ENCODE measurements at places on chromosomes 1 and 21.

DNA sequence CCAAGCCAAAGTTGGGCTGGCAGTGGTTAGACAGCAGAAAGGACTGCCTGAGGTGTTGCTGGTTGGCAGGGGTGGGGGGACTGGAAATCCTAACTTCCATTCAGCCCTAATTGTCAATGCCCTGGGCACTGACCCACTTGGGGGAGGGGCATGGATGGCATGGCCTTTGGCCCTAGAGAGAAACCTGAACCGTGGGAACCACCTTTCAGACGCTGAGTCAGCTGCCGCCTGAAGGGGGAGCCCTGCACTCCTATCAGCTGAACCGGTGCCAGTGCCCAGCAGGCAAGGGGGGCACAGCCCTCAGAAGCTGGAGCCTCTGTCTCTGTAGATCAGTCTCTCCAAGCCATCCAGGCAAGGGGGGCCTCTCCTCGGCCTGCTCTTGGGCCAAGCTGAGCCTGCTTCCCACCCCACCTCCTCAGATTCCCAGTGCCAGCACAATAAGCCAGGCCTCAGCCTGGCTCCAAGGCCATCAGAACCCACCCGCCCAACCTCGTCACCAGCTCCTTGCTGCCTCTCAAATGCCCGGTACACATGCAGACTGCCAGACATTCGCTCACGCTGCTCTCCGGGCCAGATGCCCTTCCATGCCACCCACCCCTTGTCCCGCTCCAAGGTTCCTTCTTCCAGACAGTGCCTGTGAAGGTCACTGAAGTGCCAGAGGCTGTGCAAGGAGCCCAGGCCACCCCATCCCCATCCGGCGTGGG, 11.6 kb downstream of the TINAGL1 start:
- no peak for DNase-seq

GRCh38 chr1:181189691-181190363, 101.3 kb downstream of the IER5 start:
- peak; percentile 69 for DNase-seq

DNA sequence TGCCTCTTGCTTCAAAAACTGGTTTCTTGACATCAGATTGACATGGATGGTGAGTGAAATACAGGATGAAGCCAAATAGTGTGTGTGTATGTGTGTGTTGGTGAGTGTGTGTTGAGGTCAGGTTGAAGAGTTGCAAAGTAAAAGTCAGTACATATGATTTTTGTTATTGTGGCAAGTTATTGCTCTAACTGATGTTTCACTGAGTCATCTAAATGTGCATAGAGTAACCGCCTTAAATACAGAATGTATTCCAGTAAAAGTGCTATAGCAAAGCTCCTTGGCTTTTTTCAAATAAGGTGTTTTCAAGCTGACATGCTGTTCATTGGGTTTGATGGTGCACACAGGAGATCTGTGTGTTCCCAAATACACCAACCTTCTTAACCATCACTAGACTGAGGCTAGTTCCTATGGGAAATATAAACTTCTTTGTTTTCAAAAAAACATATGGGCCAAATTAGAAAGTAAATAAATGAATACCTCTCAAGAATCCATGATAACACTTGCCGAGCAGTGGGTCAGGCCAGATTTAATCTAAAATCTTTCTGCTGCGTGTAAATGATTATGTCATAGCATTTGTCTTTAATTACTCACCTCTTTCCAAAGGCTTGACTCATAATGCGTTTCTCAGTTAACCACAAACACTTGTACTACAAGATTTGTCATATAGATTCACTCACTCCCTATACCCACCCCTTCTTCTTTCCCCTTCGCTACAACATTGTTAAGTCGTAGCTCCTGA, 151.1 kb downstream of the LYPLAL1 start:
- no peak for DNase-seq

DNA sequence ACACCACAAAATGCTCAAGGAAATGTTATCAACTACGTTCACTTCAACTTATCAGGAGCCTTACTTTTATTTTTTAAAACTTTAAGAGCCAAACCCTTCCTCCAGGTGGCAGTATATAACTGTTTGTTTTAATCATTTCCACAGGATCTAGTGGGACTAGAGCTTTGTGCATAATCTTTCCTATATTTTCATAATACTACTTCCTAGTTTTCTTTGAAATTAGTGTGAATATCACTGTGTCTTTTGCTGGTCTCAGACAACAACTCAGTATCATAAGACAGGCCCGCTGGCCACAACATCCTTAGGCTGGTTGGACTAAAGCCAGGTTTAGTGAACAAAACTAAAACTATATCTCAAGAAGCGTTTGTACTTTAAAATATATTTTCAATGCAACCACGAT, 145.5 kb downstream of the TIAM1 start:
- DNase-seq = no peak

GRCh38 chr1:53468374-53468773, 9.2 kb downstream of the DMRTB1 start:
- no peak for DNase-seq

DNA sequence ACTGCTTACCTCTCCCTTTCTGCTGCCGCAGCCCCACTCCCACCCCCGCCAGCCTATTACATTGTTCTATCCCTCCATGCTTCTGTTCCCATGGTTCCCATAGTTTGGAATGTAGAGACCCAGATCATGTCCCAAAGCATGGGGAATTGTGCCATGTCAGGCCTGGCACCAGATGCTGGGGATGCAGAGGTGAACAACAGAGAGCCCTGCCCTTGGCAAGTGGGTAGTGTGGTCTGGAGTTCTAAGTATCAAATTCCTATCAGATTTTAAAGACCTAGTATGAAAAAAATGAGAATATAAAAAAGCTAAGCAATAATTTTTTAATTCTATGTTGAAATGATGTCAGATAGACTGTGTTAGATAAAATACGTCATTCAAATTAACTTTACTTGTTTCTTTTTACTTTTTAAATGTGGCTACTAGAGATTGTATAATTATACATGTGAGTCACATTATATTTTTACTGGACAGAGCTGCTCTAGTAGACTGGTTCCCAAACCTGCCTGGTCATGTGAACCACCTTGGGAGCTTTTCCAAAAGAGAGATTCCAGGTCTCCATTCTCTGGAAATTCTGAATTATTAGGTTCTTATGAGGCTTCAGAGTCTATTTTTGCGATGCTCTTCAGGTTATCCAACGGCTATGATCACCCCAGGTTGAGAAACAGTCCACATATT, 113.0 kb upstream of the DAB1 start:
- DNase-seq = no peak

GRCh38 chr1:29382851-29383745, 146.8 kb downstream of the PTPRU start:
- no peak for DNase-seq

GRCh38 chr1:244709076-244709475, 56.1 kb downstream of the DESI2 start:
- no peak for DNase-seq

DNA sequence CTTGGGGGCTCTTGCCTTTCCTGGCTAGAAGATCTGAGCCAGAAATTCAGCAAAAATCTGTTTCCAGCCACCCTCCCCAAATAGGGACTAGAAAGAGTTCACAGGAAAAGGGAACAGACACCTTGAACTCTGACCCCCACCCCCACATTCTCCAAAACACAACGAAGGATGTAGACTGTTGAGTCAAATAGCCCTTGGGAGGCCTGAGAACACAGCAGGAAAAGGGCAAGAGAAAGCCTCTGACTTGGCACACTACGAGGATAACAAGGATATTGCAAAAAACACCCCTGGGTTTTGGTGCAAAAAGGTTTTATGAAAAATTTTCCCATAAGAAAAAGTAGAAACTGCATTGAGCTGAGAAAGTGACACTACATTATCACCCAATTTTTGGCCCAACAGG, 1.9 kb upstream of the YRDC start:
- DNase-seq = no peak

GRCh38 chr1:7613851-7614205, 157.3 kb upstream of the VAMP3 start:
- DNase-seq = no peak

DNA sequence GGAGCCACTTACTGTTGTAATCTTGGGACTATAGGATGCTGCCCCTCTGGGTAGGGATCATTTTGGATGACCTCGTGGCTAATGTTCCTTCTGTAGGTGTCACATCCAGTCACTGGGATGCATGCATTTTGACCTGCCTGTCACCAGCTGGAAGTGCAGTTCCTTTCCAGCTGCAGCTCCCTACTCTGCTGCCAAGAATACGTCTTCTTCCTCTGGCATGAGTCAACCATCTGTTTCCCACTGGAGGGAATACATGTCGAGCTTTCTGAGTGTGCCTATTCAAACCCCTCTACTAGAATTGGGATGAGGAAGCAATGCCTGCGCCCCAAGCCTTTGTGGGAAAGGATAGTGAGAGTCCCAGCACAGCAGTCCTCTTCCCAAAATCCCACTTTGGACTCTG, 415.5 kb upstream of the ADAMTS5 start:
- no peak for DNase-seq

GRCh38 chr1:89590341-89591080, 42.4 kb upstream of the LRRC8C start:
- DNase-seq = no peak

- DNase-seq = no peak
Observed at GRCh38 chr1:173330149-173330951, 123.2 kb upstream of the TNFSF4 start.

DNA sequence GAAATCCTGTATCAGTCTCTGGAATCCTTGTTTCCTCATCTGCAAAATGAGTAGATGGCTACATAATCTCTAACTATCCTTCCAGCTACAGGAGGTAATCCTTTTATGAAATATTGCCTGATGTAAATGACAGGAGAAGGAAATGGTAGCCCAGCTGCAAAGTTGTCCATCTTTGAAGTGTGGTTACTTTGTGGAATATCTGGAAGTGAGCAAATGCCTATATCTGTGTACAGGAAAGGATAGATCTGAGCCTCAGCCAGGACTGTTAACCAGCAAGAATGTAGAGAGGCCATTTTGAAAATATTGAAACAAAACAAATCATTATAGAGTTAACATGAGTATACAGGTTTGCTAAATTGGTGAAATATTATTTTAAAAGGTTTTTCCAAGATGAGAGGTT, 74.8 kb upstream of the BMP8A start:
- DNase-seq = no peak

- DNase-seq = no peak
Observed at GRCh38 chr1:147879911-147880310, 22.7 kb upstream of the GJA8 start.

DNA sequence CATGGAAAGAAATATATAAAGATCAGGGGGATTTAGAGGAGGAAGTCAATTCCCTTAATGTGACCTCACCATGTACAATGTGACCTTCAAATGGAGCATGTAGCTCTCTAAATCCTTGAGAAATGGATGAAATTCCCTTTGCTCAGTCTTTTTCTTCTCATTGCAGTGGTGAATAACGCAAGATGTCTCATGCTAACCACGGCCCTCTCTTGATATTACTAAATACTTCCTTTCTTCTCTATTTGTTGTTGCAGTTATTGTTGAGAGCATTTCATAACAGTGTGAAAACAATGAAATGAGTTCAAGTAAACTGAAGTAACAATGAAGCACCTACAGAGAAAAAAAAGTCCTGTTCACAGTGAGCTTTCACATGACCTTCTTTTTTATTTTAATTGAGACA, 55.6 kb downstream of the ZNF281 start:
- no peak for DNase-seq

GRCh38 chr1:27099587-27100334, 55.2 kb downstream of the SLC9A1 start:
- no peak for DNase-seq

DNA sequence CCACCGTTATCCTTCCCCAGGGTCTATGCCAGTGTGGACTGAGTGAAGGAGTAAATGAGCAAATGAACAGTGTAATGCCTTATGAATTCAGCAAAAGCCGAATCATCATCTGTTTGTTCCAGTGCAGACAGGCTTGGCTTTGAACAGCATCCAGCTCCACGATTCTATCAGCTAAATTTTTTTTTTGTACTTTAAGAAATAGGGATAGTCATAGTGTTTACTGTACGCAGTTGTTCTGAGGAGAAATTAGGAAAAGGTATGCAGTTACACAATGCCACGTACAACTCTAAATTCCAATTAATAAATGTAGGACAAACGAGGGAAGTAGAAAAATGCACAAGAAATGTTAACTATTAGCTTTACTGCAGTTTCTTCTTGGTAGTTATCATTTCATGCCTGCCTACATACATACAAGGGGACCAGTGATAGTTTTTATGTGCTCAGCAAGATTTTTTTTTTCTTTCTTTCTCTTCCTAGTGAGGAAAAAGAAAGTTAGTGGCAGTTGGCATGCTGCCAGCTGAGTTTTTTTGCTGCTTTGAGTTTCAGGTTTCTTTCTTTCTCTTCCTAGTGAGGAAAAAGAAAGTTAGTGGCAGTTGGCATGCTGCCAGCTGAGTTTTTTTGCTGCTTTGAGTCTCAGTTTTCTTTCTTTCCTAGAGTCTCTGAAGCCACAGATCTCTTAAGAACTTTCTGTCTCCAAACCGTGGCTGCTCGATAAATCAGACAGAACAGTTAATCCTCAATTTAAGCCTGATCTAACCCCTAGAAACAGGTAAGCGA, at the start of gene IFI44L:
Gene IFI44L, plus strand, starts transcription at position 646 of the 777 bp plus-strand sequence. CDS start 7,468 bp downstream, outside the sequence.
- peak; percentile 79 for DNase-seq

GRCh38 chr1:17831597-17831996, 76.5 kb downstream of the ACTL8 start:
- DNase-seq = no peak

DNA sequence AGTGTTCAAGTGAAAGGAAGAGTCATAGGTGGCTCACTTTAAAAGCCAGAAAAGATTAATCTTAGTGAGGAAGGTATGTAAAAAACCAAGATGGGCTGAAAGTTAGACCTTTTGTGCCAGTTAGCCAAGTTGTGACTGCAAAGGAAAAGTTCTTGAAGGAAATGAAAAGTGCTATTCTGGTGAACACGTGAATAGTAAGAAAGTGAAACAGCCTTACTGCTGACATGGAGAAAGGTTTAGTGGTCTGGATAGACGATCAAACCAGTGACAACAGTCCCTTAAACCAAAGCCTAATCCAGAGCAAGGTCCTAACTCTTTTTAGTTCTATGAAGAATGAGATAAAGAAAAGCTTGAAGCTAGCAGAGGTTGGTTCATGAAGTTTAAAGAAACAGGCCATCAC, 106.4 kb downstream of the CTH start:
- no peak for DNase-seq

All from activated CD4-positive, alpha-beta T cell treated with anti-CD3 and anti-CD28 coated beads for 1 hour (primary cell).